ENCODE measurements at places on chromosomes 6 and 20. TPM values are rescaled to one million over a fixed set of nuclear protein-coding genes. Genes with fewer than 3 reads are reported as not detected.

LY6G6C gene
- total RNA-seq, result not detected

RSPH4A gene
- 0.68 TPM for total RNA-seq

LPIN3 gene
- 1.5 TPM for total RNA-seq

TENT5A gene
- total RNA-seq, result 1.5 TPM

ACTL10 gene
- 2.2 TPM for total RNA-seq

TEAD3 gene
- total RNA-seq, result 0.68 TPM

SFTA2 gene
- not detected for total RNA-seq

TRIM40 gene
- not detected for total RNA-seq

KIF25 gene
- not detected for total RNA-seq

ADTRP gene
- total RNA-seq, result 0.47 TPM

ATAT1 gene
- total RNA-seq, result 3.7 TPM

C20orf204 gene
- total RNA-seq, result 13.3 TPM

SIRPD gene
- not detected for total RNA-seq

FNDC11 gene
- 2.4 TPM for total RNA-seq
